Stimulated activated memory B cell treated with anti-CD40 and anti-IgM and Interleukin-4, amounts not matched to agents 10 μg/mL and 1 μg/mL and 100 μg/mL, for 72 hours (primary cell): ENCODE measurements at places on chromosomes 2 and 18.

- ATAC-seq: no peak
- no peak overlapping the region for H3K27ac ChIP-seq
- no peaks in the 10 kb centered on the region for H3K36me3 ChIP-seq
- no peaks in the 10 kb centered on the region for H3K27me3 ChIP-seq
- H3K4me1 ChIP-seq: no peaks in the 10 kb centered on the region
- H3K4me3 ChIP-seq: no peak overlapping the region
Measured at GRCh38 chr2:188328419-188328818, 36.7 kb downstream of the GULP1 start.

- H3K4me3 ChIP-seq: no peak overlapping the region
- no peak for ATAC-seq
- H3K27ac ChIP-seq: no peak overlapping the region
- no peaks in the 10 kb centered on the region for H3K36me3 ChIP-seq
- no peaks in the 10 kb centered on the region for H3K27me3 ChIP-seq
- no peaks in the 10 kb centered on the region for H3K4me1 ChIP-seq
Measured at GRCh38 chr2:6071519-6071918, 379.3 kb downstream of the SOX11 start.

- peaks cover 7% of the 10 kb centered on the region for H3K4me1 ChIP-seq
- H3K27ac ChIP-seq: no peak overlapping the region
- H3K36me3 ChIP-seq: no peaks in the 10 kb centered on the region
- no peak for ATAC-seq
- H3K27me3 ChIP-seq: no peaks in the 10 kb centered on the region
Measured at GRCh38 chr18:21180588-21180987, 61.4 kb upstream of the GREB1L start.

DNA sequence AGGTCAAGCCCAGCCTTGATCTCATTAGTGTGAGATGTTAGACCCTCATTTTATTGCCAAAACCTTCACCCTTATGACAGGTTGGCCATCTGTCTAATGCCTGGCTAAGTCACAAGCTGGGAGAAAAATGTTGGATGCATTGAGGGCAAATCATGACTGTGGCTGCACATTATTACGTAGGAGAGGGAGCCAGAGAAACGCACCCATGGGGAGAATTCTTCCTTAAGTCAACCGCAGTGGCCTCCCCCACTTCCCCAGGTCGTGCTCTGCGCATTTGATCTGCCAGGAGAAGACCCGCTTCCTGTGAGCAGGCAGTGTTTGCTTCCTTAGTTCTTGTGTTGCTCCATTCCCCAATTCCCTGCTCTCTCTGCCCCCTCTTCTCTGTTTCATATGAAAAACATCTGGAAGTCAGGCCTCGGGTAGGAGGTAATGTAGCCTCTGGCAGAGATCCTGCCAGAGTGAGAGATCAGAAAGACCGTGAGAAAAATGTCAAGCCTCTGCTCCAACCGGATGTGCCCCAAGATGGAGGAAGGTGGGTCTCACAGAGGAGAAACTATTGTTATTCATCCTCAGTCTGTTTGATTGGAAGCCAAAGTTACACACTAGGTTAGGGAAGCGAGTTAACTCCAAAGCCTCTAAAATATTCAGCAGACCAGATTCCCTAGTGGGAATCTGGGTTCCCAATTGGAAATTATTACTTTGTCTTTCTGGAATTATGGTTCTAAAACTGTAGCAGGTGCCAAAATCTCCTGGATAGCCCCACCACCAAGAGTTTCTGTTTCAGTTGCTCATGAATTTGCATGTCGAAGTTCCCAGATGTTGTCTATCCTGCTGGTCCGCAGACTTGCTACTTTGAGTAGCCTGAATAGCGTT is 144.3 kb upstream of the PELI1 start:
- H3K4me1 ChIP-seq: peaks cover 6% of the 10 kb centered on the region
- H3K27ac ChIP-seq: no peak overlapping the region
- H3K4me3 ChIP-seq: no peak overlapping the region
- no peaks in the 10 kb centered on the region for H3K27me3 ChIP-seq

DNA sequence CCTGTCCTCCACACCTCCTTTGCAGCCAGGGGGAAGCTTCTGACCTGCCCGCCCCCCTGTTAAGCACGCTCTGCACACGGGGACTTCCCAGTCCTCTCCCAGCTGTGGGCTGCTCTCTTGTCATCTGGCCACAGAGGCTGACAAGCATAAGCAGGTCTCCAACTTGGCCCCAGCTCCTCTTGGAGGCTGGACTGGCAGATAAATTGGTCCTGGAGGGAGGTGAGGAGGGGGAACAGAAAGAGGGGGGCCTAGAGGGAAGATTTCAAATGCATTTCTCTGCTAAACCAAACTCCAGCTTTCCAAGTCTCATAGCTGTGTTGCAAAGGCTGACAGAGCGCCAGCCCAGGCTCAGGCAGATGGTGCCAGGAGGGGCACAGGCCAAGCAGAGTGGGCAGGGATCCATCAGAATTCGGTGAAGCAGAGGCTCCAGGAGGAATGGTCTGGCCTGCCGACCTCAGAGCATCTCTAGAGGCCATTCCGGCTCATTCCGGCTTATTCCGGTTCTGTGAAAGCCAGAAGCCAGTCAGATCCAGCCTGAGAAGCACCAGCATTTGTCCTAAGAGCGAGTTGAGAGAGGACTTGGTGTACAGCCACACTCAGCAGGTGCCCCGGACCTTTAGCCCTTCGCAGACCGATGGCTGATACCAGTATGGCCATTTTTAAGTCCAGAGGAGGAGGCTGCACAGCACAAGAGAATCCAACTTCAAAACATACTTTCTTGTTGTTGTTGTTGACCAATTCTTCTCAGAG is 508.9 kb upstream of the MYT1L start:
- H3K36me3 ChIP-seq: no peaks in the 10 kb centered on the region
- H3K4me3 ChIP-seq: no peak overlapping the region
- H3K27ac ChIP-seq: no peak overlapping the region
- peaks cover 21% of the 10 kb centered on the region for H3K27me3 ChIP-seq
- ATAC-seq: no peak
- H3K4me1 ChIP-seq: no peaks in the 10 kb centered on the region

DNA sequence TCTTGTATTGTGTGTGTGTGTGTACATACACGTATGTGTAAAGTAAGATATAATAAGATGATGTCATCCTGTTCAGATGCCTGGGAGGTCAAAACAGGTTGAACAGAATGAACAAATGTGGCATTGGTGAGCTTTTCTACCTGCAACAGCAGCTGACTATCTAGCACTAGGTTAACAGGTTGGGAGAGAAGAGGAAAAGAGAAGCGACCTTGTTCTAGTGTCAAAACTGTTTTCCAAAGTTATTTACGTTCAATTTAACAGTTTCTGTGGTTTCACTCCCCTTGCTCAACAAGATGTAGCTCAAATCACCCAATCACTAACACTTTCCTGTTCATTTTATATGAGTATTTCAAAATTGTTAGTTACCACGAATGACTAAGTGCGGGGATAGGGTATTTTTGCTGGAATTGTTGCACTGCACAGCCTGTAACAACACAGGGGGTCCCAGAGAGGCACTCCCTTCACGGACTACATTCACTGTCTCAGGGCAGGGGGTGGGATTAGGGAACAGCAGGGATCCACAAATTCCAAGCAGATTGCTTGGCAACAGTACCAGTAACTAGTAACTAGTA is 67.5 kb upstream of the DTNB start:
- ATAC-seq: no peak
- no peaks in the 10 kb centered on the region for H3K27me3 ChIP-seq
- no peak overlapping the region for H3K4me3 ChIP-seq
- peaks cover 25% of the 10 kb centered on the region for H3K4me1 ChIP-seq
- H3K27ac ChIP-seq: no peak overlapping the region

DNA sequence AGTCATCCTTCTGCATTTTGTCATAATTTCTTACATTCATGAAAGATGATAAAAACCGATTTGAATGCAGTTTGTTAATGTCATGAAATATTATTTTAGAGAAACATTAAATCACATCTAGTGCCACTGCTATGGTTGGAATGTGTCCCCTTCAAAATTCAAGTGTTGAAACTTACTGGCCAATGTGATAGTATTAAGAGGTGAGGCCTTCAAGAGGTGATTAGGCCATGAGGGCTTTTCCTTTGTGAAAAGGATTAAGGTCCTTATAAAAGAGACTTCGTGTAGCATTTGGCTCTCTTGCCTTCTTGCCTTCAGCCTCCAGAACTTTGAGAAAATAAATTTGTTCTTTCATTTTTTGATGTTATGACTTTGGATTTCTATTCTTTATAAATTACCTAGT is 117.2 kb downstream of the RGPD3 start:
- no peak for ATAC-seq
- no peaks in the 10 kb centered on the region for H3K4me1 ChIP-seq
- no peak overlapping the region for H3K4me3 ChIP-seq
- no peaks in the 10 kb centered on the region for H3K27me3 ChIP-seq
- H3K36me3 ChIP-seq: no peaks in the 10 kb centered on the region

GRCh38 chr2:133867166-133867565 is 298.9 kb upstream of the NCKAP5 start:
- H3K36me3 ChIP-seq: no peaks in the 10 kb centered on the region
- H3K27me3 ChIP-seq: peaks cover 8% of the 10 kb centered on the region
- ATAC-seq: no peak
- H3K4me1 ChIP-seq: no peaks in the 10 kb centered on the region
- H3K4me3 ChIP-seq: no peak overlapping the region
- H3K27ac ChIP-seq: no peak overlapping the region

DNA sequence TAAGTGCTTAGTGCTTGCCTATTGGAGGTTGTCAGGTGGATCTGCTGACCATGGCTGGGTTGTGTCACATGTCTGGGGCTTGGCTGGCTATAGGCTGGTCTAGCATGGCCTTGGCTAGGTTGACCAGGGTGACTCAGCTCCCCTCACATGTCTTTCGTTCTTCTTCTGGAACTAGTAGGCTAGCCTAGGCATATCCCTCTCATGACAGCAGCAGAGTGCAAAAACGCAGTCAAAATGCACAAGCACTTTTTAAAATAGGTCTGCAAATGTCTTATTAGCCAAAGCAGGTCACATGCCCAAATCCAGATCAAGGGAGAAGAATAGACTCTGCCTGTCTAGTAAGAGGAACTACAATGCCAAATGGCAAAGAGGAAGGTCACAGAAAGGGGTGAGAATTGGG is 179.7 kb upstream of the ACVR2A start:
- H3K4me3 ChIP-seq: no peak overlapping the region
- no peak overlapping the region for H3K27ac ChIP-seq
- ATAC-seq: no peak

GRCh38 chr18:62523255-62523588 is 397 bp downstream of the ZCCHC2 start:
- H3K36me3 ChIP-seq: peaks cover 4% of the 10 kb centered on the region
- H3K27me3 ChIP-seq: no peaks in the 10 kb centered on the region
- peak overlapping the region; percentile 84 for H3K4me3 ChIP-seq
- H3K4me1 ChIP-seq: peaks cover 25% of the 10 kb centered on the region
- peak overlapping the region; percentile 91 for H3K27ac ChIP-seq

GRCh38 chr2:206991070-206991469 is 51.8 kb downstream of the CPO start:
- H3K27ac ChIP-seq: no peak overlapping the region
- no peak for ATAC-seq
- H3K4me3 ChIP-seq: no peak overlapping the region
- no peaks in the 10 kb centered on the region for H3K36me3 ChIP-seq

- no peaks in the 10 kb centered on the region for H3K4me1 ChIP-seq
- no peak overlapping the region for H3K27ac ChIP-seq
- no peak for ATAC-seq
- H3K36me3 ChIP-seq: no peaks in the 10 kb centered on the region
- no peak overlapping the region for H3K4me3 ChIP-seq
Measured at GRCh38 chr2:110099038-110099425, 16.6 kb downstream of the MALL start.

DNA sequence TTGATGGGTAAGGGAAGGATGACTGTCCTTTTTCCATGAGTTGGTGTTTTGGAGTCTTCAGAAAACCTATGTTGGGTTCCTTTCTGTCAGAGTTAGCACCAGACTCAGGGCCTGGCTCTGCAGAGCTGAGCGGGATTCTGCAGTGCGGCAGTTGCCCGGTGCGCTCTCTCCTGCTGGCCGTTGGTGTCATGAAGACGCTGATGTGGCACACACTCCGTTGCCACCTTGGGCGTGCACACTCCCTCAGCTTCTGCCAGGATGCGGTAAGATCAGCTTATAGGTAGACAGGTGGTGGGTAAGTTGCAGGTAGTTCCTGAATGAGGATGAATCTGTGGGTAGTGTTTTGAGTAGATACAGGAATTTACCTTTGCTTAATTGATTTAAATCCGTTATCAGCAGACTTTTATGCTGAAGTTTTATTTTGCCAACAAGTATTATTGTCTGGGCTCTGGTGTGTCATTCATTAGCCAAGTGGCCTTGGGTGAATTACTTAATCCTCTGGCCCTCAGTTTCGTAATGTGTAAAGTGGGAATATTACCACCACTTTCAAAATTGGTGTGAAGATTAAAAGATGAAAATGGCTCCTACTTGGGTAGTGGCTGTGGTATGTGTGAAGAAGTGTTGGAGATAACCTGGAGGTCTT is 26.8 kb downstream of the DGKD start:
- no peak for ATAC-seq
- H3K36me3 ChIP-seq: peaks cover 26% of the 10 kb centered on the region
- peak overlapping the region; percentile 6 for H3K4me3 ChIP-seq

DNA sequence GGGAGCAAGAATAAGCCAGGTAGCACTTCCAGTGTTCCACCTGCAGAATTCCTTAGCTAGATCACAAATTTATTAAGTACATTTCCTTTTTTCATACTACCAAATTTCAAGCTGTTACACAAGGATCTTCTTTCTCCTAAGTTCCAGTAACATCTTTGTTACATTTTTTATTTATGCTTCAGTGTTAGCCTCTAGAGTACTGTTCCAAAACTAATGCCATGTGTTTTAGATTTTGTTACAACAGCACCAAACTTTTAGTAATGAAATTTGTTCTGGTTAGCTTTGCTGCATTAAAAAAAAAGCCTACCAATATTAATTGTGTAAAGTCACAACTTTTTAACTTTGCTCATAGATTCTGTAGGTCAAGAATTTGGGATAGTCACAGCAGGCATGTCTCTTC is 161.1 kb downstream of the CAMKMT start:
- H3K4me3 ChIP-seq: no peak overlapping the region
- ATAC-seq: no peak
- H3K4me1 ChIP-seq: no peaks in the 10 kb centered on the region
- H3K36me3 ChIP-seq: peaks cover 40% of the 10 kb centered on the region
- no peaks in the 10 kb centered on the region for H3K27me3 ChIP-seq
- no peak overlapping the region for H3K27ac ChIP-seq

GRCh38 chr2:175169191-175169590 is 1.2 kb upstream of the ATF2 start:
- no peak for ATAC-seq
- H3K36me3 ChIP-seq: peaks cover 11% of the 10 kb centered on the region
- no peak overlapping the region for H3K4me3 ChIP-seq
- H3K27ac ChIP-seq: no peak overlapping the region
- H3K4me1 ChIP-seq: peaks cover 16% of the 10 kb centered on the region
